ENCODE measurements at places on chromosomes 6 and 20. TPM values are rescaled to one million over a fixed set of nuclear protein-coding genes. Genes with fewer than 3 reads are reported as not detected.
A peak's percentile ranks its signal among the peaks of the same experiment; 100 is the strongest.

Gene FAM229B
- polyA plus RNA-seq = 18.7 TPM

Gene ARMC2
- 1.8 TPM for polyA plus RNA-seq

GRCh38 chr20:37147250-37147649 is 31.9 kb upstream of the RPN2 start:
- no peak for DNase-seq

- peak; percentile 52 for DNase-seq
Observed at GRCh38 chr6:99349171-99350141, at the start of gene FAXC. FAXC (minus strand) TSS chr6:99349674; CDS start chr6:99349372, 302 bp downstream.
